ENCODE measurements at places on chromosomes 3 and 15. TPM values are rescaled to one million over a fixed set of nuclear protein-coding genes. Genes with fewer than 3 reads are reported as not detected.

Gene EXD1
- not detected for total RNA-seq

Gene ARGFX
- total RNA-seq: not detected

- peak; percentile 25 for DNase-seq
Measured at GRCh38 chr3:124266487-124266886, 274.6 kb upstream of the ROPN1 start.

Gene HCN4
- total RNA-seq: not detected

DNA sequence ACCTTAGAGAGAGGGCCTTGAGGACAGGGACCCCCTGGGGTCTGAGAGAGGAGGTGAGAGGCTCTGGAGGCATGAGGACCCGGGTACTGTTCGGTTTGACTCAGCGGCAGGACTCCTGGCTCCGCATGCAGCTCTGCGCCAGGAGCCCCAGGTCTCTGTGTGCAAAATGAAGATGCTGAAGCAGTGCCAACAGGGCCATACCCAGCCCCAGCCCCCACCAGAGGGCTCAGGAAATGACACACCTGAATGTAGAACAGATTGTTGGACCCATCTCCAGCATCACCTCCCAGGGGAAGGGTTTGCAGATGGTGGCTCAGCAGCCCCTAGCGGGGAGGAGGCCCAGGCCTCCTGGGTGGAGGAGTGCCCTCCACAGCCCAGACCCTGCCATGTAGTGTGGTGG lies 30.2 kb downstream of the EPHB3 start:
- no peak for DNase-seq

- DNase-seq: no peak
Measured at GRCh38 chr15:56034514-56034913, 41.1 kb upstream of the NEDD4 start.

Gene TCTA
- total RNA-seq: 10.2 TPM

Gene TMEM207
- not detected for total RNA-seq
